ENCODE measurements at places on chromosomes 6 and 20.
A peak's percentile ranks its signal among the peaks of the same experiment; 100 is the strongest.

DNA sequence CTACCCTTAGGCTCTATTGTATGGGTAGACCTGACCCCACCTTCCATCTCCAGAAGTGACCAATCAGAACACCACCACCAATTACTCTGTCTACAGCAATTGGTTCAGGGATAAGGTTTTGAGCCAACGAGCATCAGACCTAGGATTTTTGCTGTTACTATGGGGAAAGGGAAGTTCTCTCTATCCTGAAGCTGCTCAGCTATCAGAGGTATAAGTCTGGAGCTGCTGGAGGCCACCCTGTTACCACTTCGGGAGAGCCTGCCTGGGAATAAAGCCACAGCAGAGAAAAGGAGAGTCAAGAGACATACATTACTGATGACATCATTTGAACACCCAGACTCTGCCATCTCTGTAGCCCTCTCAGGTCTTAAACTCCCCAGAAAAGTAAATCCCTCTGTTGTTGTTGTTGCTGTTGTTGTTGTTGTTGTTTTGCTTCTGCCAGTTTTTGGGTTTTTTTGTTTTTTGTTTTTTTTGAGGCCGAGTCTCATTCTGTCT is 94.5 kb downstream of the PREX1 start:
- ATAC-seq = peak; percentile 41

DNA sequence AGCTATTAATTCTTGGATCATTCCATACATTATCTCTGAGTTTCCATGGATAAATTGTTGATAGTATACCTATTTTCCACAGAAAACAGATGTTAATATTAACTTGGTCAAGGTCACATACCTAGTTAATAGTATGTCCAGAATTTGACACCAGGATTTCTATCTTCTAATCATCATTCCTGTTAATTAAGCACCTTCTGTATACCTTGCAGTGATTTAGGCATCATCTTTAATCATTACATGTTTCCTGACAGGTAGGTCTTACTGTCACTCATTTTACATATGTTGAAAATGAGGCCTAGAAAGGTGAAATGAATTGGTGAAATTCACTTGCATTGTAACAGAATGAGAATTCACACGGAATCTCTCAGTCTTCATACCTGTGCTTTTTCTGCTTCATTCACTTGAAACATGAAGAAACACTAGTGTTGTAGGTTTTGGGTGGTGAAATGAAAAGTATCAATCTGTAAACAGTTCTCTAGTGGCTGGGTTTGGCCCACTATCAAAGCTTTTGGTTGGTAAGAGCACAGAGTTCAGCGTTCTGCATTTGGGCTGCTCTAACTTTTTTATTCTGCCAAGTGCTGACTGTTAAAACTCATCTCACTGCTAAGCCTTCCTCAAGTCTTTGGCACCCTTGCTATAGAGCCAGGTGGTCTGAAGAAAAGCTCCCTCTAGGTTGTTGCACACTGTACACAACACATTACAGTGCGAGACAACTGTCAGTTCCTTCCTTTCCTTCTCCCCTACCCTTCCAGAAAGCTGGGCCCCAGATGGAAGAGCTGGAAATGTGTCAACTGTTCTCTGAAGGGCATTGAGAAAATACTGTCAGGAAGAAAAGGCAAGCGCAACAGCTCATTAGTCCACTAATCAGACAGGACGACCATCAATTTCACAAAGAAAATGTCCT is 57.8 kb upstream of the C20orf144 start:
- ATAC-seq = no peak

DNA sequence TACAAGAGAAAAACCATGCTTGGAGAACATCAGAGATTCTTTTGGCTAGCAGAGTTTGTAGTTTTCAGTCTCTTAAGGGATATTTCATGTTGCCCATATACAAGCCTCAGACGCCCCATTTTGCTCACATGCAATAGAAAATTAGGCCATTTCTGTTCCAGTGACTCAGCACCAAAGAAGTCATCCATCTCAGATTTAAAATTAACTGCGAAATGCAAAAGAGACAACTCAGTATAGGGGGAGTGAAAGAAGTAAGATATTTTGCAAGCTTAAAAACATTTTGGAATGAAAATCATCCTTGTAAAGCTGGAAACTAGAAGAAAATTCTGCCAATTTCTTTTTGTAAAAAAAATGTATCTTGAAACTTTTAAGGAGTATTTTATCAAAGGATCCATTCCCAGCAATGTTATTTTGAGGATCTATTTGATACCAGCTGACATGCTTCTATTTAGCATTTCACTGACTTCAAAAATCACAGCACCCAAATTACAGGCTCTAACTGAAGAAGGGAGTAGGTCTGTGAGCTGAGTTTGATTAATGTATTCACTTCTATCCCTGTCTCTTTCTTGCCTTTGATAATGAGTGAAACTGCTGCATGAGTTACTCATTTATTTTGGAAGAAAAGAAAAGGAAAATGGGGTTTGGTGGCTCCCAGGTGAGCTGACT is 223.7 kb upstream of the SULF2 start:
- no peak for ATAC-seq

- no peak for ATAC-seq
These were observed 763 bp downstream of the ZKSCAN8 start for GRCh38 chr6:28142446-28142845.

GRCh38 chr20:6559791-6560190 is 207.7 kb upstream of the BMP2 start:
- ATAC-seq = no peak

- peak; percentile 82 for ATAC-seq
These were observed 72.9 kb upstream of the DTNBP1 start for GRCh38 chr6:15735567-15736265.

GRCh38 chr20:42688576-42688975 is 501.1 kb downstream of the PTPRT start:
- ATAC-seq = no peak

- no peak for ATAC-seq
These were observed 374.2 kb downstream of the ZFAND3 start for GRCh38 chr6:38193481-38194281.

GRCh38 chr20:49585585-49586245 is 17.8 kb upstream of the PTGIS start:
- ATAC-seq = no peak

DNA sequence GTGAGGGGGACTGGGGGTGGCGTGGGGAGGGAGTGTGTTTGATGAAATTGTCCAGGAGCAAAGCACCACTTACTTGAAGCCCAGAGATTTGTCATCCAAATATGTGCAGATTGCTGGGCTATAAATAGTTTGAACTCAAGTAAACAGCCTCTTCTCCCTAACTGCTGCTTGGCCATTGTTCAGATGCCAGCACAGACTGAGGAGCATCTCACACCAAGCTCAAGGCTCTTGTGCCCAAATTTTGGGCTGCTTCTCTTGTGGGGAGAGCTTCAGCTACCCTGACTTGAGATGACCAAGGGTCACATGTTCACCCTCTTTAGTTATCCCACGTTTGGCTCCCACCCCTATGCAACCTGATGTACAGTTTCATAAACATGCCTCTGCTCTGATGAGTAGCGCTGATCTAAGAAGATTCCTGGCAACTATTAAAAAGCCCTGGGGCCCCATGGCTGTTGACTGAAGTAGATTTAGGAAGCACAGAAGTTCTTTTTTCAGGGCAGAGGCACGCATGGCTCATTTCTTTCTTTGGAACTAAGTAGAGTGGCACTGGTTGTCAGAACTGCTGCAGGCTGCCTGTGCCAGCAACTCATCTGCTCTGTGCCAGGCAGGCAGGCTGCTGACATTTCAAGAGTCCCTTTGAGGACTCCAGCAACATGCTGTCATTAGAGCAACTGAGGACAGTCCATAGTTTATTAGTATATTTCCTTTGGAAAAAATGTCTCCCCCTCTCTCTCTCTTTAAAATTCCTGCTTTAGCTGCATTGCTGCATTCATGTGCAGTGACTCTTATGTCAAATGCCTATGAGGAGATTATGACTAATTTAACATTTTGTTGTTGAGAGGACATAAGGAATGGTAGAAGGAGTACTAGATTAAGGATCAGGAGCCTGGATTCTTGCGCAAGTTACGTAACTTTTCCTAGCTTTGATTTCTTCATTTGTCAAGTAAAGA is 9.6 kb upstream of the PKIG start:
- no peak for ATAC-seq

DNA sequence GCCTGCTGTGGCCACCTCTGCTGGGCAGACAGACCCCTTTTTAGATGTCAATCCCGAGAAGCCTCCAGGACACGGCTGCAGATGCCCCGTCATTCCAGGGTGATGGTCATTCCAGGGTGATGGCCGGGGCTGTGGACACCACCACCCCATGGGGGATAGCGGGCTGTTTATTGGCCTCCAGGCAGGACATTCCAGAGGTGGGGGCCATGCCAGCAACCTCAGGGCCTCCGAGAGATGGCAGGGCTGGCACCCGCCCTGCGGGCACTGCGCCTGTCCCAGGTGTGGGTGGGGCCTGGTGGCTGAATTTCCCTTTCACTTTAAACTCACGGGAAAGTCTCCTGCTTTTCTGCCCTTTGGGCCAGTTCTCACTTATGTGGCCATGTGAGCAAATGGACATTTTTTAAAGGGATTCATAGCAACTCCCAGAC is 14.5 kb downstream of the COL9A3 start:
- ATAC-seq = no peak

GRCh38 chr6:39553029-39553428 is 172.2 kb downstream of the KIF6 start:
- no peak for ATAC-seq

DNA sequence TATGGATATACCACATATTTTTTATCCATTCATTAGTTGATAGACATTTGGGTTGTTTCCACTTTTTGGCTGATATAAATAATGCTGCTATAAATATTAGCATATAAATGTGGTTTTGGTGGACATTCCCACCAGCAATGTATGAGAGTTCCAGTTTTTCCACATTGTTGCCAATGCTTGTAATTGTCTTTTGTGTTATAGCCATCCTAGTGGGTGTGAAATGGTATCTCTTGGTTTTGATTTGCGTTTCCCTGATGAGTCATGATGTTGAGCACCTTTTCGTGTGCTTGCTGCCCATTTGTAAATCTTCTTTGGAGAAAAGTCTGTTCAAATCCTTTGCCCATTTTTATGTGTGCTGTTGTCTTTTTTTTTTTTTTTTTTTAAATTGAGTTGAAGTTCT is 54.4 kb downstream of the DHX35 start:
- no peak for ATAC-seq

- no peak for ATAC-seq
These were observed 3.3 kb upstream of the BIRC7 start for GRCh38 chr20:63232235-63233060.

- no peak for ATAC-seq
These were observed 243.3 kb downstream of the SOX4 start for GRCh38 chr6:21836772-21837425.

DNA sequence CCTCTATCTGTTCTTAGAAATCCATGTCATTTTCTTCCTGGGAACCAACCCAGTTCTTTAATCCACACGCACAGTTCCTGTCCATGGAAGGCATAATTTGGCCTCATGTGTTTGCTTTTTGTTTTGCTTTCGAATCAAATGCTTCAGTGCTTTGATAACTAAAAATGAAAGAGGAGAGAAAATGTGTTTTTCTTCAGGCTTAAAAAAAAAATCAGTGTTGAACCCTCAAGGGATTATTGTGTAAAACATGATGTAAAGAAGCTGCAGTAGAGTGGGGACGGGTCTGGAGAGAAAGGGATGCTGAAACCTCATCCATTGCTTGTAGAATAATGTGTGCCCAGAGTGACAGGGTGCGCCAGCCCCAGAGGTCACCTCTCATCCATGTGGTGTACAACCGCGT is 197.5 kb upstream of the JARID2 start:
- no peak for ATAC-seq

DNA sequence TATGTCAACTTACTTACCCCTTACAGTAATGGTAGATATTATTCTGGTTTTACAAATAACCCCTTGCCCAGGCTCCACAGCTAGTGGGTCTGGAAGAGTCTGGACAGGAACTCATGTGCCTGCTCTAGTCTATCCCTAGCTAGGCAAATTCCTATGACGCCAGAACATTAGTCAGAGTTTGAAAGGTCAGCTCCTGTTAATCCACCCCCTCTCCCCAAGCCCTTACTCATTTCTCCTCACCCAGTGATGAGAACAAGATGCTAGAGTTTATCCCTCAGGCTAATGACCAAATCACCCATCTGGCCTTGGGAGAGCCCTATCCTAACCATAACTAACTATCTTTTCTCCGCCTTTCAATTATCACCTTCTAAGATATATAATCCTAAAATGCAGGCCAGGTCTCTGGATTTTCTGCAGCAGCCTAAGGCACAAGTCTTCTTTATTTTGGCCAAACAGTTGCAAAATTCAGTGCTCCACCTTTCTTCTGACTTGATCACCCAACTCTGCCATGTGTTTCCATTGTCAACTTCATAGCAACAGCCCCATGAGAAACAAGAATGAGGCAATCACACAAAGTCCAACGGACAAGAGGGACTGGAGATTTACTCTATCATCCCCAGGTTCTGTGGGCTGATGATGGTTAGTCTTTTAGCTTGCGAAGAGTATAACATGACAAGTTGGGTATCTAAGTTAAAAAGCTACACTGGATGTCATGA is 113.3 kb downstream of the TASP1 start:
- ATAC-seq = no peak

DNA sequence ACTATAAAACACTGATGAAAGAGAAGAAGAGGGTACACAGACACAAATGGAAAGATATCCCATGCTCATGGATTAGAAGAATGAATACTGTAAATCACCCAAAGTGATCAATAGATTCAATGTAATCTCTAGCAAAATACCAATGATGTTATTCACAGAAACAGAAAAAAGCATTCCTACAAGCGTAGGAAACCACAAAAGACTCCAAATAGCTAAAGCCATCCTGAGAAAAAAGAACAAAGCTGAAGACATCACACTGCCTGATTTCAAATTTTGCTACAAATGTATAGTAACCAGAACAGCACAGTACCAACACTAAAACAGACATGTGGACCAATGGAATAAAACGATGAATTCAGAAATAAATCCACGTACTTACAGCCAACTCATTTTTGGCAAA is 43.0 kb downstream of the THBS2 start:
- no peak for ATAC-seq

- ATAC-seq = peak; percentile 21
These were observed 237.1 kb downstream of the ANKRD60 start for GRCh38 chr20:57991211-57991881.

DNA sequence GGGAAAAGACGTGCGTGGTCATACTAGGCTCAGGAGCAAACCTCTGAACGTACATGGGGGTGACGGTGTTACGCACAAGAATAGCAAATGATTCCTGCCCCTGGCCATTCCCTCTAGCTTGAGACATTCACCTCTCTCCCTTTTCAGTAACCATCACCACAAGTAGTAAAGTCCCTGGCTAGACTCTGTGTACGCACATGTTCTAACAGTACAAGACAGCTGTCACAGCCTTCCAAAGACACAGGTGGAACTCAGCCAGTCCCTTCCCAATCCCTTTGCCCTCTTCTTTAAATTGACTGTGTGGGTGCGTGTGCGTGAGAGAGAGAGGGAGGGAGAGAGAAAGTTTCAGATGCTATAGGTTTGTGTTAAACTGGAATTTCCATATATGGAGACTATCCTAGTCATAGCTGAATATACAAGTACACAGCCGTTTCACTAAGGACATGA is 67.3 kb downstream of the LY86 start:
- ATAC-seq = no peak

DNA sequence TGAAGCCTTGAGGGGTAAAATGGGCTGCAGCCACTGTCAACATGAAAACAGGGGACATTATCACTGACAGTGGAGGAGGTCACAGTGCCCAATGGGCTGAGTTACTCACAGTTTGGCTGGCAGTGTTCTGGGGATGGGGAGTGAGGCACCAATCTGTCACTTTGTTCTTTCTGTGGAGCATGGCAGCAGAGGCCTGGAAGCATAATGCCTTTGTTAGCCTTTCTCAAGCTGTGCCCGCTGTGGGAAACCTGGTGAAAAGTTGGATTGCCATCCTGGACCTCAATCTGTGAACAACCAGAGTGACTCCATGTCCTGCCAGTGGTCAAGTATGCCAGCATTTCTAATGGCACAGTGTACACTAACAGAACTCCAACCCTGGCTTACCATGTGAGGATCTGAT is 143.6 kb downstream of the OR2B2 start:
- ATAC-seq = no peak
